ENCODE measurements at places on chromosomes 3 and 15.

GRCh38 chr3:68483041-68483440, 449.3 kb downstream of the TAFA4 start:
- DNase-seq = no peak

GRCh38 chr3:151673974-151674373, 59.8 kb upstream of the AADACL2 start:
- no peak for DNase-seq

DNA sequence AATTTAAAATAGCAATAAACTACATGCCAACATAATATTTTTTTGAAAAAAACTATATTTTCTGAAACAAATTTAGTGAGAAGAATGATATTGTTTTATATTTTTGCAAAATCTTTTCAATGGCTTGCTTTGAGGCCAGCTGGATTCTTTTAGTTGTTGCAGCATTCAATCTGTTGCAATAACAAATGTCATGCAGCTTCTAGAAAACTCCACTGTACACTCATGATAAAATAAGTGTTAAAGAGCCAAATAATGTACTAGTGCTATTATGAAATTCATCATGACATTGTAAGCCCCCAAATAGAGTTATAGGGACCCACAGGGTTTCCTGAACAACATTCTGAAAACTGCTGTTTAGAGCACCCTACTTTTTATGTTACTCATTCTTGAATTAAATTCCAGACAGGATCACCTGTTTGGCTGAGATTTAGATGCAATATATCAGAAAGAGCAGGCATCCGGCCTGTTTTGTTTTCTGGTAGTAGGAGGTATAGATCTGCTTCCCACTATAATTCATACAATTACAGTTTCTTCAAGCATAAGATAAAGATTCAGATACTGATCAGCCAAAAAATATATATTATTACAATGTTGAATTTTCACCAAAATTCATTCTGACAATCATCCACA, 703.0 kb upstream of the ZNF385D start:
- no peak for DNase-seq

DNA sequence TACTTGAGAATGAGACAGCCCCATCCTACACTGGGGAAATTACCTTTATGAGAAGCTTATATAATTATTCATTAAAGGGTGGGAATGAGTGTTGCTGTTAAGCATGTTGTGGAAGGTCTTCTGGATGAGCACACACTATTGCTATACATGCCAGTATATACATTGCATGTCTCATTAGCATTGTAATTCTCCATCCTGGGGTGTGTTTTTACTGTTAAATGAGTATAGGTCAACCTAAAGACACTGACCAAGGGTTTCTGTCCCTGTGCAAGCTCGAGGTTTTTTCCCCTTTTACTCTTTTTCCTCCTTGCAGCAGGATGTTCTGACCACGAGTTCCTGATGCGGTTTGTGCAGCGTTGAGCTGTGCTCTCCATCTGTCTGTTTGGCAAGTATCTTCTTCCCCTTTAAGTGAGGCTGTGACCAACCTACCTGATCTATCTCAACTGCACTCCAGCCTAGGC, 7.2 kb upstream of the IVD start:
- DNase-seq = no peak

DNA sequence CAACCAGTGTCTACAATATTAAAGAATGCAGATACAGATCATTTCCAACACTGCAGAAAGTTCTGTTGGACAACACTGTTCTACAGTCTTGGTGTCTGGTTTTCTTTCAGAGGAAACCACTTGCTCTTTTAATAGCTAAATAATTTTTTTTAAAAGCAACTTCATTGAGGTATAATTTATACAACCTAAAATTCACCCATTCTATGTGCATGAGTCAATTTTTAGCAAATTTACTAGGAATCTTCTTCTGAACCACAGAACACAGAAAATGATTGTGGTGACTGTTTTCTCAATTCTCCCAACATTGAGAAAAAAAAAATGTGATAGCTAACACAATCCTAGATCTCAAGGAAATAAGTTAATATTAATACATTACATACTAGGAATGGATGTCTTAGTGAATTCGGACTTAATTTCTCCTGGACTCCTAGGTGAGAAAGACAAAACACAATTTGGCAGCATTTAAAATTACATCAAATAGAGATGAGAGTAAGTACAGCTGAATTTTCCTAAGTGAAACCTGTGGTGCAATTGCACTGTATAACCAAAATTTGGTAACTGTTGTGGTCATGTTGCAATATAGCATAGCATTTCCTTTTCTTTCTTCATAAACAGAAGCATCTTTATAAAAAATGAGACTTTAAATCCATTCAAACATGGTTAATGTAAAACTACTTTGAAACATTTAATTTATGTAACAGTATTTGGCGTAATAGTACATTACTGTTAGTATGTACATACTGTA, 15.3 kb upstream of the PLCL2 start:
- DNase-seq = no peak

DNA sequence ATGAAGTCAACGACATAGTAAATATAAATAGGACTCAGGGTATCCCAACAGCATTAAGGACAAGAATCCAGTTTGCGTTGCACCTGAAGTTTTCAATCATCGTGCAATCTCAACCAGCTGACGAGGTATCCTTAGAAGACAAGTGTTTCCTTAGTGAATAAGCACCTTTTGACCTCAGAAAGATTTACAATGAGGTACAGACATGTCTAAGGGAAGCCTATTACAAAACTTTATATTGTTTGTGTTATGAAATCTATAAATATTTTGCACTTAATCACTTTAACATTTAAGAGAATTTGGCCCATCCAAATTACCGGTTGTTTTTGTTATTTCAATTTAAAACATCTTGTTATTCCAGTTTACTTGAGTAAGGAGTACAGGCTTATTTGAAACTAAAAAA, 64.9 kb upstream of the PRICKLE2 start:
- no peak for DNase-seq

DNA sequence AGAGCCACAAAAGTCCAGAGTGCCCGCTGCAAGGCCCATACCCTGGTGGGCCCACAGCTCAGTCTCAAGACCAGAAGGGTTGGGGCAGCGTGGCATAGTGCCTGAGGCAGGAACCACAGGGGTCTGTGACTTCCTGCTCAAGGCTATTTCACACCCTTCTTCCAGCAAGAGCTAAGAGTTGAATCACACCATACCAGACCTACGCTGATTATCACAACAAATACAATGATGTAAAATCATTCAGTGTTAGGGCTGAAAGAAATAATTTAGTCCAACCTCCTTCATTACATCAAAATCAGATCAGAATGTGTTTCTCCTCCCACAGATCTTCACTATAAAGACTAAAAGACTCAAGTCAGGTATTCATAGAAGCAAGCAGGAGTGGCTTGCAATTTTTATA, 27.8 kb upstream of the ST8SIA2 start:
- DNase-seq = no peak

DNA sequence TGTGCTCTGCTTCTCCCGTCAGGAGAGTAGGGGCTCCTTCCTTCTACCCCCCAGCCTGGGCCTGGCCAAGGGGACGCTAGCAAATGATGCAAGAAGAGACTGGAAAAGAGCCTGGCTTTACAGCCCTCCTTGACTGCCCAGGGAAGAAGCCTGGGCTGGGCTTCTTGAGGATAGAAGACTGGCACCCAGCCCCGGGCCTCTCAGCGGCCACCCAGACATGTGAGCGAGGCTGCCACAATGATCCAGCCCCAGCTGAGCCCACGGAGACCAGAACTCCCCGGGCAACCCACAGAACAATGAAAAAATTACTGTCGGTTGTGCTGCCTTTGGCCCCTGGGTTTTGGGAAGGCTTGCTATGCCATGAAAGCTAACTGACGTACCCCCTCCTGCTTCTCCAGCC, 100.6 kb upstream of the PRR20G start:
- DNase-seq = no peak

- DNase-seq = no peak
Observed at GRCh38 chr15:89442671-89443307, 53.6 kb downstream of the RHCG start.

- no peak for DNase-seq
Observed at GRCh38 chr15:77667338-77668234, 34.9 kb upstream of the LINGO1 start.

DNA sequence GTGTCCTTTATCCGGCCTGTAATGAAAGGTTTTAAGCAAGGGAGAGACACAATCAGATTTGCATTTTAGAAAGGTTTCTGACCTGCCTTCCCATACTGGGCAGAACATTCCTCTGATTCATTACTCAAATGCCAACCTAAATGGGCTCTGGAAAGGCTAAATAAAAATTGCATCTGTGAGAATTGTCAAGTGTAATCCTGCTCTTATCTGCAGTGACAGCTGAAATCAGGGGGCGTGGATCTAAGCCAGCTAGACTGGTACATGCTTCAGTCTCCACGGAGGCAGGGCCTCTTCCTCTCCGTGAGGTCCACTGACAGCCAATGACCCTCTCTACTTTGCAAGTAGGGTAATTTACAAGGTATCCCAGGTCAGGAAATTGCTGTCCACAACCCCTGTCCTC, 32.5 kb upstream of the MINAR1 start:
- DNase-seq = no peak

GRCh38 chr15:27545494-27546255, 553.4 kb downstream of the OCA2 start:
- DNase-seq = no peak

DNA sequence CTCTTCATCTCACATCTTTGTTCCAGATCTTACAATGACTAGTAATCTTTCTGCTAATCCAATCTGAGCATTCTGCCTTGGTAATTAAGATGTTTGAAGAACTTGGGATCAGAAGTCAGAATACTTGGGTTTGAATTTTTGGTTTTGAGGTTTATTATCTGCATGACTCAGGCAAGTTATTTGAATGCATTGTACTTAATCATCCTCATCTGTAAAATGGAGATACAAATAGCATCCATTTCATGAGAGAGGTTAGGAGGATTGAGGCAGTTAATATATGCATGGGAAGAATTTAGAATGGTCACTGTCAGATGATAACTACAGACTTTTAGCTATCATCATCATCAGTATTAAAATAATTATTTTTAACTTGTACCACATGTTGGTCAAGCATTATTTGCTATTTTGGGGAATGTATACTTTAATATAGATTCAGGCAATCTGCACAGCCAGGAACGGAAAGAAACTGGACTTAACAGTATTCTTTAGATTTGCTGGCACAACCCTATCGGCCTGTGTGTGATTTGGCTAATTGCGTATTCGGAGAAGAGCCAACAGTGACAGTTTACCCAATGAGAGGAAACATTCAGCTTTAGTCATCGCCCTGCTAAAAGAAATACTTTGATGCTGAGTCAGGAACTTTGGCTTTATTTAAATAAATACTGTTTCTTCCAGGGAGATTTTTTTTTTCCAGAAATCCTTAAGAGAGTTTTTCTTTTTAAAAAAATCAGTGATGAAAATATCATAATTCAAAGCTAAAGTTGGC, 600.0 kb downstream of the ROBO1 start:
- no peak for DNase-seq

DNA sequence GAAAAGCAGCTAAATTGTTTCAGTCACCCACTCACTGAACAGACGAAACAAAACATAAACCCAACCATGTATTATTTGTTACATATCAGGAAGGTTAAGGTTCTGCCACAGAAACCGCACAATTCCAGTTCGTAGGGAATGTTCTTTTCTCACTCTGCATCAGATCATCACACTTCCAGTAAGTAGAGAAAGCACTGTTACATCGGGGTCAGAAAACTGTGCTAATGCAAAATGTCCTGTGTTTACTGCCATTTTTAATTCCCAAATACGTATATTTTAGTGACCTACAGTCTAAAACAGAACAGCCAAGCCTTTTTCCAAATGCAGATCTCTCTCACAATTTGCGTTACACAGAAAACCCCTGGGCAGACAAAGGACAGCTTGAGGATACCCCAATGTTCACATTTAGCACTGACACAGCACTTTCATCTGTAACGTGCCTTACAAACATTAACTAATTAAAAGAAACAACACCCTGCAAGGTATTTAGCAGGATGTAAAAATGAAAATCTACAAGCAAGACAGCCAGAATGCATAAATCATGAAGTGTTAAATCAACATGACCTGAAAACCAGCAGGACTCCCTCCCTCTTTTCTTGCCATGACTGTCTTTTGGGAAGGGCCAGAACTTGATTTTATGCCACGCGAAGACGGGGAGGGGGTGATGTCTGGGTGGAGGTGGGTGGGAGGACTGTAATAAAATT, 34.8 kb upstream of the SKIL start:
- DNase-seq = no peak

DNA sequence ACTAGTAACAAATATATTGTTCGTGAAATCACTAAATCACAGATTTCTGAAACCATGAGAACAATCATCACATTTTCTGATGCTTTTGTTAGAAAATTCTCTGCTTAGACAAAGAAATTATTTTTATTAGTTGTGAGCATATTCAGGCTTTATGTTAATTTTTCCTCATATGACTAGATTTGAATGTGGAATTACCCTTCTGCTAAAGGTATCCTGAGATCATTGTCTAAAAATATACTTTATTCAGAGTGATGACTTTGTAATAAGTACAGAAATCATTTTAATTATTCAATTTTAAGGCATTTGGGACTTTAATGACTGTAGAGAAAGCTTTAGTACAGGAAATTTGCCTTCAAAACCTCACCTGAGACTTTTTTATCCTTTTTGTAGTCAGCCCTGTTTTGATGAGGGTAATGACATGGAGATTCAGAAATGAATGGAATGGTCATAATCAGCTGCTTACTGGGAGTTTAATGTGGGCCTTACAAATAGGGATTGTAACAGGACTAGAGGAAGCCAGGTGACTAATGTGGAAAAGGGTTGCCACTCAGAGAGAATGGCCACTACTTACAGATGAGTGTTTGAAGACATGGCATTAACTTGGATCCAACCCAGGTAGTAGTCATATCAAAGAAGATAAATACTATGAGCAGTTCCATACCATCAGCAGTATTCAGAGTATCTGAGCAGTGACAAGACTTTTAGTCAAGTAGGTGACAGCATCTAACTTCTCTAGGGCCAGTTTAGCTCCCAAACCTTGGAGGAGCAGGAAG, 148.3 kb downstream of the MBNL1 start:
- no peak for DNase-seq

DNA sequence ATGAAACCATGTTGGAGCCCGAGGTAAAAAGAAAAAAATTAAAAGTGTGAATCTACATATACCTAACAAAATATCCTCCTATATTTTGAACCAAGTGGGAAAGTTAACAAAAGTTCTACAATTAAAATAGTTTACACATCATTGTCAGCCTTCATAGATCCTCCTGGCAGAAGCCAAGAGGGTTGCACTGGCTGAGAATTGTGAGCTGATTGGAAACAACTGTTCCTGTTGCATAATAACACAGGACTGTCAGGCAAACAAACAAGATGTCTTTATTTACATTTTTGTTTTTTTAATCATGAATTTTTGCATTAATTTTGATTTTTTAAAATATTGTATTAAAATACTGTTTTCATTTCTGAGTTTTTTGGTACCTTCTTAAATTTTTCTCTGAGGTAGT, 215.2 kb upstream of the MME start:
- DNase-seq = no peak

Data from anterior cingulate cortex (tissue), 58 donors.